NCI-H460 (cell line): ENCODE measurements at places on chromosomes 5 and 9. TPM values are rescaled to one million over a fixed set of nuclear protein-coding genes. Genes with fewer than 3 reads are reported as not detected.

Gene SPINK4
- not detected in 2 replicates for total RNA-seq

Gene PAEP
- total RNA-seq: 2.9 and 3.7 TPM in 2 replicates

Gene CARTPT
- not detected in 2 replicates for total RNA-seq

Gene LCN6
- not detected in 2 replicates for total RNA-seq

Gene KCNIP1
- total RNA-seq: not detected in 2 replicates

Gene FCN2
- total RNA-seq: not detected in 2 replicates

Gene IL5
- not detected in 2 replicates for total RNA-seq

Gene DNAJA1
- total RNA-seq: 51.1 and 63.2 TPM in 2 replicates

DNA sequence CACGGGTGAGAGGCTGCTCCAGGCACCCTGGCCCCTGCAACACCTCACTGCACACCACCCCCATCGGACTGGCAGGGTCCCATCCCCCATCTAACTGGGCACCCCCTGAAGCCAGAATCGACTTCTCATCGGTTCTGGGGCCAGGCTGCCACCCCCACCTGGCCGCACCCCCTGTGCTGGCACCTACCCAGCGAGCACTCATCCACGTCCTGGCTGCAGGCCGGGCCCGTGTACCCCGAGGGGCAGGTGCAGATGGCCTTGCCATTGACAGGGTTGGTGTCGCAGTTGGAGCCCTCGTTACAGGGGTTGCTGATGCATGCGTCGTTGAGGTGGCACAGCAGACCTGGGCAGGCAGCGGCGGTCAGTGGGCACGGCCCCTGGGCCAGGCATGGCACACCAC, 27.9 kb downstream of the NOTCH1 start:
- DNase-seq: no peak

- DNase-seq: no peak
These were observed 101.0 kb upstream of the PIK3R1 start for GRCh38 chr5:68114378-68115040.

DNA sequence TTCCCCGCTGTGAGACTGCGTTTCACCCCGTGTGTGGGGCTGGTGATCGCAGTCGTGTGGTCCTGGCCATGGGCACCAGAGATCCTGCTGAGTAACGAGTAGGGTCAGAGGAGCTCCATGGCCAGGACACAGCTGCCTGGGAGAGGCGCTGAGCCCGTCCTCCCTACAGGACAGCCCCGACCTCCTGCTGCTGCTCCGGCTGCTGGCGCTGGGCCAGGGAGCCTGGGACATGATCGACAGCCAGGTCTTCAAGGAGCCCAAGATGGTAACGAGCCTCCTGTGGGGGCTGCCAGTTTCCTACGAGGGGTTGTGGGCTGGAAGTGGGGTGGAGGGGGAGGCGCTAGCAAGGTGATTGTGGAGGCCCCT, 11.0 kb downstream of the NELFB start:
- no peak for DNase-seq

- peak; percentile 13 for DNase-seq
These were observed at the start of gene C5orf52 for GRCh38 chr5:157670662-157671591. Gene C5orf52, plus strand, starts transcription at chr5:157671533. Its CDS starts 82 bp downstream, at chr5:157671615.

DNA sequence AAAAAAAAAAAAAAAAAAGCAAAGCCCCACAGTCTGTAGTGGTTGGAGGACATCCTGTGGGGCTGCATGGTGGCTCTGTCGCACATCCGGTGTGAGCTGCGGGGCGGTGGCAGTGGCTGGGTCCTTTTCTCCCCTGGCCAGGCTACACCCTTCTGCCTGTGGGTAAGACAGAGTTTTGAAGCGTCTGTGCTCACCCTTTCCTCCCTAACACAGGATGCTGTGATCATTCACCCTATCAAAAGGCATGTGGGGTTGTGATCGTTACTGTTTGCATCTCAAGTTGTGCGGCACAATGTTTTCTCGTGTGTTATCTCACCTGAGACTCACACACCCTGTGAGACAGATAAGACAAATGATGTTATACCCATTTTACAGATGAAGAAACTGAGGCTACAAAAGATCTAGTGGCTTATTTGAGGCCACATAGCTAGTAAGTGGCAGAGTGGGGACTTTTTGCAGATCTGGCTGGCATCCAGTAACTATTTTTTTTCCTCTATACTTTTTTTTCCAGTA, 17.5 kb downstream of the IRF1 start:
- no peak for DNase-seq

GRCh38 chr5:65927503-65928321, 1.3 kb downstream of the ERBIN start:
- no peak for DNase-seq

DNA sequence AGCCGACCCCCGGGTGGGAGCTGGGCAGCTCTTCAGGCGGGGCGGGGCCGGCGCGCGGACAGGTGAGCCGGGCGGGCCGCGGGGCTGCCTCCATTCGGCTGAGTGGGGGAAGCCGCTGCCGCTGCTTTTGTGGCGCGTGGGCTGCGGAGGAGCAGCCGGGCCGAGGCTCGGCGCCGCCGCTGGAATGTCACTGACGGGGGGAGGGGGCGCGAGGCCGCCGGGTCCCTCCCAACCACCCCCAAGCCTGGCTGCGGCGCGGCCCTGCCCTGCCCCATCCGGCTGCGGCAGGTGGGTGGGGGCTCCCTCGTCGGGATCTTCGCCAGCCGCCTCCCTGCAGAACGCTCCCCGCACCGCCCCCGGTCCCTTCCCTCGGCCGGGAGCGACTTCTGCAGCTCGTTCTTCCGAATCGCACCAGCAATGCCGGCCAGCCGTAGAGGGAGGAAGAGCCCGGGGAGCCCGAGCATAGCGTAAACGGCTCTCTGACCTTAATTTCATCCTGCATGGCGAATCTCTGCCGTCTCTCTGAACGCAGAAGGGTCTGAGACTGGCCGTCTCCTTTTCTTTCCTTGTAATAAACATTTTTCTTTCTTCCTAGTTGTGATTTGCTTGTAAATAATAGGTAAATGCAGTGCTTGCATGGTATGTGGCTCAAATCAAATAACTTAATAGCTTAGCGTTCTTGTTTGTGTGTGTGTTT, 505 bp downstream of the SPTAN1 start:
- no peak for DNase-seq

DNA sequence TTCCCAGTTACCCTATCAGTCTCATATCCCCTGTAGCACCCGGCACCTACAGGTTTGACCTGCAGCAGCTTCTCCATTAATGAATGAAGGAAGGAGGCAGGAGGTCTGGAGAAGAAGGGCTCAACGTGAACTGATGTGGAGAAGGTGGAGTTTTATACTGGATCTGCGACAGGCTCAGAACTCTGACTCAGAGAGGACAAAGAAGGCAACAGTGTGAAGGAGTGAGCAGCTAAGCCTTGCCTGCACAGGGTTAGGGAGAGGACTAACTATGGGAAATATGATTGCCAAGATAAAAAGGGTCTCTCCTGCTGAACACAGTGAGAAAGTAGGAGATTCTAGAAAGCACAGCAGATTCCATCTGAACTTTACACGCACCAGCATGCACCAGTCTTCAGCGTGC, 23.6 kb downstream of the RASEF start:
- no peak for DNase-seq

- DNase-seq: no peak
These were observed 103.9 kb downstream of the LHFPL2 start for GRCh38 chr5:78544561-78545201.

DNA sequence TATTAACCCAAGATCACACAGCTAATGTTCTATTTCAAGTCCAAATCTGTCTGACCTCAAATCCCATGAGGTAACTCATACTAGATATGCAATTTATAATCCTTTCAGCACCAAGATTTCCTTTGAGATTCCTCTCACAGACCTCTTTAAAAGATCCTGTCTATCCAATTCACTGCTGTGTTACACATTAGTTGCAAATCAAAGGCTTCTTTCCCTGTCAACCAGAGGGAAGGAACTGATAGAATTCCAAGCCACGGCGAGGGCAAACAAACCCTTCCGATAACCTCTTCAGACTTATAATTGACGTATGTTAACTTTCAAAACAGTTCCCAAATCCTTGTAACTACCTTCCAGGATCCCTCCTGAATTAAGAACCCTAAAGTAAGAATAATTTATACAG, 168.9 kb downstream of the DRD1 start:
- DNase-seq: no peak

- no peak for DNase-seq
These were observed 36.9 kb upstream of the PIP5K1B start for GRCh38 chr9:68668127-68668526.

GRCh38 chr5:44862808-44863207, 54.1 kb downstream of the MRPS30 start:
- DNase-seq: no peak

GRCh38 chr9:125568621-125569020, 138.4 kb downstream of the MAPKAP1 start:
- DNase-seq: no peak

- no peak for DNase-seq
These were observed 7.2 kb downstream of the ZDHHC12 start for GRCh38 chr9:128716581-128717254.

DNA sequence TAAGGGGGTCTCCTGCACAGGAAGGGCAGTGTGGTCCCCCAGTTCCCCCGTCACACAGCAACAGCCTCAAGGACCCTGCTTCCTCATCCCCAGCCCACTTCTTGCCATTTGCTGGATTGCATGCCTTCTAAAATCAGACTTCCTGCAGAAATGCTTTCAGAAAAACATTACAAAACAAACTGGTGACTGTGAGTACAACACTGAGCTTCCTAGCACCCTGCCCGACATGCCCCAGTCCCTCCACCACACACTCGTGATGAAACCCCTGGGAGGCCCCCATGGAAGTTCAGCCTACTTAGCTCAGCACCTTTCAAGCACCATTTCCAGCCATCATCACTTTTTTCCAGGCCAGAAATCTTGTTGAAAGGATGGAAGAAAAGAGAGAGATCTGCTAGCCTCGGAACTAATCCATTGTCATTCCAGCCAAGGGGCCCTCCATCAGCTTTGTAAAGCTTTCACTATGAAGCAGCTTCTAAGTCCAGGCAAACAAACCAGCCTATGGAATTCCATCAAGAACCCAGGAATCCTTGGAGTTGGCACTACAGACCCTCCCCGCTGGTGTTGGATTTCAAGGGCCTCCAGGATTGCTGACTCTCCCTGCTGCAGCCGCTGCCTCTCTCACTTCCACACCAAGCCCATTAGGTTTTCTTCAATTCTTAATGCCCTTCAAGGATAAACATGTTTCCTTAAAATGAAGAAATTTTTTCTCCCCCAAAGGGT, 114.6 kb downstream of the C5orf15 start:
- DNase-seq: no peak

GRCh38 chr5:177232358-177232757, 71.2 kb downstream of the RAB24 start:
- no peak for DNase-seq

DNA sequence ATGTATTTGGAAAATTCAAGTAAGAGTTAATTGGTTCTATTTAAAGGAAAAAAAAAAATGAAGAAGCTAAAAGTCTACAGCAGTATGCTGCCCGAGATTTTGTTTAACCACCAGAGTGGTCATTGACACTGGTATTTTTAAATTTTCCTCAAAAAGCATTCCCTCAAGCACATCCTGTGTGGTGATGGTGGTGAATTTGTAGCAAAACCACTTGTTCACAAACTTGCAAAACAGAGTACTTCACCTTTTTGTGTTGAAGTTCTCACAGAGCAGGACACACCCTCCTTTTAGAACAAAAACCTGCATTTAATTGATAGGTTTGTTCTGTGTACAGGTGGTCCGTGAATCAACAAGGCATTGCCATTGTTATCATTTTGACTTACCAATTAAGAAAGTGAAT, 374.2 kb downstream of the EFNA5 start:
- DNase-seq: no peak

- DNase-seq: no peak
These were observed 168.5 kb upstream of the VLDLR start for GRCh38 chr9:2453106-2453505.

DNA sequence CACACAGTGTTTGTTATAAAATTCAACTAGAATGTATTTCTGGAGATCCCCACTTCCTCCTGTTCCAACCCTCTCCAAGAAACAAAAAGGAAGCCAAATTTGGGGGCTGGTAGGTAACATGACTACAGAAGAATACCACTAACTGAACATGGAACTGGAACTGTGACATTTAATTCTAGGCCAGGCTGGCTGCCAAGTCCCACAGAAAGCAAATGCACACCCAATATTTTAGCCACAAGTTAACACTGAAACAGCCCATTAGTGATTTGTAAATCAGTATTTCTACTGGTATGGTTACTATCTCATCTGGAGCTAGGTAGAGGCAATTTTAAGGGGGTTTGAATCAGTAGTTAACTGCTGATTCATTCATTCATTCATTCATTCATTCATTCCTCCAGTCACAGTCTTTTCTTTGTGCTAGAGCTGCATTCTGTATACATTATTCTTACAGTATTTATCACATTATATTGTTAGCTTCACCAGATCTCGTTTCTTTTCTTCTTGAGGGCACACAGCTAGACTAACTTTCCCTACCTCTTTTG, 131.7 kb upstream of the GDNF start:
- no peak for DNase-seq

DNA sequence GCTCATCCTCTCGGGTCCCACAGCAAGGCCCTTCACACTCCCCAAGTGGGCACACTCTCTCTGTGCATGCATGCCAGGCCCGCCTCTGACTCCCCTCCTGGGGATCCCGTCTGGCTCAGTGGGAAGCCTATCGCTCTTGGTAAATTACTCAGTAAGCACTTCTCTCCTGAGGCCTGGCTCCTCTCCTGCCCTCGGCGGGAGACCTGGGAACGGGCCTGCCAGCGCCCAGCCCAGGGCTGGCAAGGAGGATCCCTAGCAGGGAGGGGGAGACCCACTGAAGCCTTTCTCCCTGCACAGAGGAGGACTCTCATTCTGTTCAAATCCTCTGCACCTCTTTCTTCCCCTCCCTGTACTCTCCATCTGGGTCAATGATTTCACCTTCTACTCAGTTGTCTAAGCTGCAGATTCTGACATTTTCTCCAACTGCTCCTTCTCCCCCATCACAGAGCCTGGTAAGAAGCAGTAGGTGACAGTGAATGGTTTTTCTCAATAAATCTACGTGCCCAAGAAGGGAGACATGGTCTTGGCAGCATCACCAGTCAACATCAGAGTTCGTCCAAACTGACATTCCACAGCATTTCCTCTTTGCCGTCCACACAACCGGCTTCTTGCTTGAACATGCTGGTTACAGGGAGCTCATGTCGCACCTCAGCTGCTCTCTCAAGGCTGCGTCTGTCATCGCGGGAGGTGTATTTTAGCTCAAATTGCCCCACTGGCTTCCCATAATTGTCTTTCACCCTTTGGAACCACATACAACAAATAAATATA, 81.9 kb downstream of the GPR21 start:
- DNase-seq: no peak

GRCh38 chr9:129236441-129237145, 58.5 kb upstream of the IER5L start:
- no peak for DNase-seq

DNA sequence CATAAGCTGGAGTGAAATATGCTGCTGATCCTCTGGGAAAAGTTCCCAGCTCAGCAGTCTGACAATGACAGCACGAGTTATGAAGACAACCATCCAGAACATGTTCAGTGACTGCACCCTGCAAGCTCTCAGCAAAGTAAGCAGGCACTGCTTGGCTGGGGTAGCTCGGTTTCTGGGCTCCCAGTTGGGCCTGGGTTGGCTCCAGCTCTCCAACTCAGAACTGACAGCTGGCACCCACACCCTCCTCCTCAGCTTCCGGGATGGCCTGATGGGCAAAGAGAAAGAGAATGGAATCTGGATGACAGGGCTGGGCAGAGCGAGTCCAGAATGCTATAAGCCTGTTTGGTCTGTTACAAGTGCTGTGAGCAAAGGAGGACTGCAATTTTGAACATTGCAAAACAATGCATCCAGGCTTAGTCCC, 185.0 kb downstream of the CSNK1G3 start:
- no peak for DNase-seq
